ENCODE measurements at places on chromosomes 2 and 18.

- DNase-seq: no peak
These were observed 108.6 kb downstream of the QPCT start for GRCh38 chr2:37453027-37453426.

DNA sequence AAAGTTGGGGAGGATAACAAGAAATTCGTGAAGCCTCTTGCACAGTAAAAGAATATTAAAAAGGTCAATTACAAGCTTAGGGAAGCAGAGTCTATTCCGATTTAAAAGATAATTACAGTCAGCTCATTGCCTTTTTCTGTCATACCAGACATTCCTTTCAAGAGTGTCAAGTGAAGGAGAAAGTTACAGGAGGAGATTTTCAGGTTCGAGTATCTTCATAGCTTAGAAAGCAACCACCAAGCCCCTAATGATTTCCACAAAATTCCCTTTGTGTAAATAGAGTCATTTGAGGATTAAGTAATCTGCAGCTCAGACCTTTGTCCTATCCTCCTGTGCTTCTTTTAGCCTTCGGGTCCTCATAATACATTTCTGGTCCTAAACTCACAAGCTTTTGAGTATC lies 414.9 kb downstream of the CDH2 start:
- DNase-seq: no peak

- peak; percentile 44 for DNase-seq
These were observed 43.0 kb upstream of the RAB6C start for GRCh38 chr2:129936334-129936934.

DNA sequence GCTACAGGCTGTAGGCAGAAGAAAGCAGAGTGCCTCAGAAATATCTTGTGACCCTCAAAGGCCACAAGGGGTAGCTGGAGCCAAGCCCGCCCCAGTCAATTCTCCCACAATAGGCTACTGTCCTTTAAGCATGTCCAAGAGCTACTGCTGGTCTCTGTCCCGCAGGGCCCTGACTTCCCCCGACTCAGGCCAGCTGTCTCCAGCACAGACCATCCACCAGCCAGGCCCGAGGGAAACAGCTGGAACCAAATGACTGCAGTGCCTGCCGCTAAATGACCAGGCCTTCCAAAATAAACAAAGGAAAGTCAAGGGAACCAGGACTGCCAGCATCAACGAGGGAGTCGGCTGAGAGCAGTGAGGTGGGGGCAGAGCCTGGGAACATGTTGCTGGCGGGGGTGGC lies 36.7 kb downstream of the MCFD2 start:
- no peak for DNase-seq

GRCh38 chr18:47767699-47768098 lies 162.8 kb downstream of the SMAD2 start:
- DNase-seq: no peak

DNA sequence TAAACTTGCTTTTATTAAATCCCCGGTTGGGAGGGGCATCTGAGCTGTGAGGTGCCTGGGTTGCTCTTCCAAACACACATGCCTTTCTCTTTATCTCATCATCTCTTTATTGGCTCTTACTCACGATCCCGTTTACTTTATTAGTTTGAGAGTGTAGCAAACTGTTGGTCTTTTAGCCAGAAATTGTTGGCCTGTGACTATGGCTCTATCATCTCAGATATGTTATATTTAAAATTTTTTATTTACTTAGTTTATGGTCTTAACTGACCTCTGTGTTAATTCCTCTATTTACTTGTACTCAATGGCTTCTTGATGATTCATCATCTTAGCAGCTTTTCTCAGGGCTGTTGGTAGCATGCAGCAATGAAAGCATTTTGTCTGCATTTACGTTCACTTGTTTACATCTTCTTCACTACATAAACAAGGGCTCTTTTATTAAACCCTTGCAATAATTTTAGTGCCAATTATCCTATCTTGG lies 408.4 kb downstream of the HRH4 start:
- no peak for DNase-seq

DNA sequence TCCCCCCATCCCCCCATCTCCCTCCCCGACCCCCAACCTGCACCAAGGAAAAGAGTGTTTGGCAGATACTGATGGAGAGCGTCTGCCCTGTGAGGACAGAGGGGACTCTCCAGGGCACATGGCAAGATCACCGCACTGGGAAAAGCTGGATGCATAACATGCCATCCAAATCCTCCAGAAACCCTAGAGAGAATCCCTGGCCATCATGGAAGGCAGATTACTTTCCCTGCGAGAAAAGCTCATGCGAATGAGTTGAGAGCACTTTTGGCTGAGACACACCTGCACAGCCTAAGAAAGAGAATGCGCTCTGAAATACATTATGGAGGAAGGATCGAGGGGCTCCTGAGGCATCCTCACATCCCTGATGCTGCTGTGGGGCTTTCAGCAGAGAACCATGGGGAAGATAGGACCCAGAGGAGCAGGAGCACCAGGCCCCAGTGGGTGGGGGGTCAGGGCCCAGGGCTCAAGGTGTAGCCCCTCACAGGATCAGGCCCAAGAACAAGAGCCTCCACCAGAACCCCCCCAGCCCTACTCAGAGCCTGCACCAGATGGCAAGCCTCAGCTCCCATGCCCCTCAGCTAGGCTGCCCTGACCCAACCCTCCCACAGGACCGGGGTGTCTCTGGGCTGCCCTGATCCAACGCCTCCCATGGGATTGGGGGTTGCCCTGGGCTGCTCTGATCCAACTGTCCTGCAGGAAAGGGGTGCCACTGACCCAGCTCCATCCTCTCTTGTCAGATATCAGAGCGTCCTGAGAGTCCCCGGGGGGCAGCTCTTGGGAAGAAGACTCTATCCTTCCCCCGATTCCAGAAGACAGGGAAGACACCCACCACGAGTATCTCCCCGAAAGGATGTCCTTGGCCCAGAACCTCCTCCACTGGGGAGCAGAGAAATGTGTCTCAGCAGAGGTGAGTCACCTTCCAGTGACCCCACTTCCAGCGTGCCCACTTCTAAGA lies 153.4 kb downstream of the NDUFA10 start:
- DNase-seq: no peak

- DNase-seq: peak; percentile 9
These were observed 76.2 kb upstream of the SIX2 start for GRCh38 chr2:45085487-45085886.

DNA sequence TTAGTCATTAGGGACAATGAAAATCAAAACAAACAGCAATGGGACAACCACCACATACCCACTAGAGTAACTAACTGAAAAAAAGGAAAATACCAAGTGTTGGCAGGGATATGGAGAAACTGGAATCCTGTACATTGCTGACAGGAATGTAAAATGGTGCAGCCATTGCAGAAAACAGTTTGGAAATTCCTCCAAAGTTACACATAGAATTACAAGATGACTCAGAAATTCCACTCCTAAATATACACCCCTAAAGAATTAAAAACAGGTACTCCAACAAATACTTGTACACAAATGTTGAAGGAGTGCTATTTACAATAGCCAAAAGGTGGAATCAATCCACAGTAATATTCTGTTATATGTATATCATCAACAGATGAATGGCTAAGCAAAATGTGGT lies 110.9 kb downstream of the ROCK1 start:
- DNase-seq: no peak

DNA sequence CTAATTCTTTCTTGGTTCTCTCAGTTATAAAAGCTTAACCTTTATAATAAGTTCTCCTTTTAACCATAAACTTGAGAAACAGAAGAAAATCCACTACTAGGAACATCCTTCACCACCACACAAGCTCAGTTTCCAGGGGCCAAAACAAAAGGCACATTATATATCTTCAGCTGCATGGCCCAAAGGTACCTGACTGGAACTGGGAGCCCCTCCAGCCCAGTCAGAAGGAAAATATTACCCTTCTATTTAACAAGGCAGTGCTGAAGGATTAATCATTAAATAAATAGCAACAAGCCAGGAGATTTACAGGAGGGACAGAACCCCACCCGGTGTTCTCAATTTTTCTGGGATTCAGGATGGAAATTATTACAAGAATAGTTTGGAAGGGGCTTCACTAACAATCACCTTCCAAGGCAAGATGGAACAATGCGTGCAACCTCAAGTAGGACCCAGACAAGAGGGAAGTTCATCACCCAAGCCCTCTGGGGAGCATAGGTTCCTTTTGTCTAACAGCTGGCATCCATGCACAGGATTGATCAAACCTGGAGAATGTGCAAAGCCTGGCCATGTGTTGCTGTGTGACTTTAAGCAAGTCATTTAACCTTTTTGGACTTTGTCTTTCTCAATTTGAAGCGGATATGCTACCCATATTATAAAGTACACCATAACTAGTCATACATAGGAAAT lies 159.6 kb upstream of the SETBP1 start:
- DNase-seq: no peak

- no peak for DNase-seq
These were observed 24.5 kb upstream of the KCNK3 start for GRCh38 chr2:26668041-26668440.

DNA sequence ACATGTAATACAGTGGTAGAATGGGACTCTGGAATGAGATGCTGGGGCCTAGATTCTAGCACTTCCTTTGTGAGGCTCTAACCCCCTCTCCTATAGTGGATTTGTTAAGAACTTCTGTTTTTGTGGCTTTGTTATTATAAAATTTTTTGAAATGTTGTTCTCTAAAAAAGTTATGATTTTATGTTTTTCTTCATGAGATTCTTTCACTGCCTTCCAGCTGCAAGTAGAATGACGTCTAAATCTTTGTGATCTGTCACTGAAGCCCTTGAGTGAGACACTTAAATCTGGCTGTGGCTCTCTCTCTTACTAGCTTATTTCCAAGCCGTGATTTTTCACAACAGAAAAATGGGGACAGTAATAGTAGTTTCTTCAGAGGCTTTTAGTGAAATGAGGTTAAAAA lies 1.6 kb downstream of the CASP8 start:
- DNase-seq: no peak

- DNase-seq: no peak
These were observed 67.4 kb downstream of the POLE4 start for GRCh38 chr2:75025633-75026380.

DNA sequence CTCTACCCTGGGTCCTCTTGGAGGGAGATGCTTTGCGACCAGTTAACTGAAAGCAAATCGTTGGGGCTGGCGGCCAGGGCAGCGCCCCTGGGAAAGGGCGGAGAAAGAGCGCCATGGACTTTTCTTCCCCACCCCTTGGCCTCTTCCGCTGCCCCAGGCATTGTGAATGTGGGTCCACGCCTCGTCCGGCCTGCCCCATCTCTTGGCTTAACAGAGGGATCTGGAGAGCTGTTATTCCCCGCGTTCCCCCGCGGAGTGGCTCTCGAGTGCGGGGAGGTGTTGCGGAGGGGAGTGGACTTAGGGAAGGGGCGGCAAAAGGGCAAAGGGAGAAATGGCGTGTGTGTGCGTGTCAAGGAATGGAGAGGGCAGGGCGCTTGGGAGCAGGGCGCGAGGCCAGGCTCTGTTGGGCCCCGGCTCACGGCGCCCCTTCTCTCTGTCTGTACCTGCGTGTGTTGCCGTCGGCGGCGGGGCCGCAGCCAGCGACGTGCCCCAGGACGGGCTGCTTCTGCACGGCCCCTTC lies 6.6 kb downstream of the EMX1 start:
- DNase-seq: no peak

GRCh38 chr2:64730551-64731262 lies 77.0 kb upstream of the SERTAD2 start:
- DNase-seq: peak; percentile 45

DNA sequence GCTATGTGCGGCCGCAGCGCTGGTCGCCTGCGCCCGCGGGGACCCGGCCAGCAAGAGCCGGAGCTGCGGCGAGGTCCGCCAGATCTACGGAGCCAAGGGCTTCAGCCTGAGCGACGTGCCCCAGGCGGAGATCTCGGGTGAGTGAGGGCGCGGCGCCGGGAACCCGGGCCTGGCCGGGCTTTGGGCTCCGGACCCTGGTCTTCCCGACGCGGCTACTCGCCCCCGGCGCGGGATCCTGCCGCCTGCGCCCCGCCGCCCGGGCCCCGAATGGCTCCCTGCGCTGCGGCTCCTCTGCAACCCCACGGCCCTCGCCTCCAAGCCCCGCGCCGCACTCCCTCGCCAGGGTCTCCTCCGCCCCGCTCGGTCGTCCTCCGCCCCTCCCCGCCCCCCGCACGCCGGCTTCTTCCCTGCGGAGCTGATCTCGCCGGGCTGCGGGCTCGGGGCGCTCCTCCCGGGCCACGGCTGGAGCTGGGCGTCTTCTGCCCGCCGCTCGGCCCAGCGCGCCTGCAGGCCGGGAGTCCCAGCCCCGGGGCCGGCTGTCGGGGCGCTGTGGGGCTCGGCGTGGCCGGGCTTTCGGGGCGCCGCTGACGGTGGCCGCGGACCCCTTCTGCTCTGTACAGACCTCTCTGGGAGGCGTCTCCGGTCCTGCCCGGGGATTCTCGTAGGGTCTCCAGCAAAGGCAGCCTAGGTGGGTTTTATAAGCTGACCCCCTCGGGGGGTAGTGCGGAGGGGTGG lies 652 bp downstream of the GPC1 start:
- DNase-seq: peak; percentile 11

Data from suppressor macrophage treated with lipopolysaccharide for 1 hour (primary cell).